ENCODE measurements at places on chromosomes 16 and 17.

- DNase-seq = no peak
Observed at GRCh38 chr17:43891851-43892646, 15.3 kb downstream of the MPP2 start.

DNA sequence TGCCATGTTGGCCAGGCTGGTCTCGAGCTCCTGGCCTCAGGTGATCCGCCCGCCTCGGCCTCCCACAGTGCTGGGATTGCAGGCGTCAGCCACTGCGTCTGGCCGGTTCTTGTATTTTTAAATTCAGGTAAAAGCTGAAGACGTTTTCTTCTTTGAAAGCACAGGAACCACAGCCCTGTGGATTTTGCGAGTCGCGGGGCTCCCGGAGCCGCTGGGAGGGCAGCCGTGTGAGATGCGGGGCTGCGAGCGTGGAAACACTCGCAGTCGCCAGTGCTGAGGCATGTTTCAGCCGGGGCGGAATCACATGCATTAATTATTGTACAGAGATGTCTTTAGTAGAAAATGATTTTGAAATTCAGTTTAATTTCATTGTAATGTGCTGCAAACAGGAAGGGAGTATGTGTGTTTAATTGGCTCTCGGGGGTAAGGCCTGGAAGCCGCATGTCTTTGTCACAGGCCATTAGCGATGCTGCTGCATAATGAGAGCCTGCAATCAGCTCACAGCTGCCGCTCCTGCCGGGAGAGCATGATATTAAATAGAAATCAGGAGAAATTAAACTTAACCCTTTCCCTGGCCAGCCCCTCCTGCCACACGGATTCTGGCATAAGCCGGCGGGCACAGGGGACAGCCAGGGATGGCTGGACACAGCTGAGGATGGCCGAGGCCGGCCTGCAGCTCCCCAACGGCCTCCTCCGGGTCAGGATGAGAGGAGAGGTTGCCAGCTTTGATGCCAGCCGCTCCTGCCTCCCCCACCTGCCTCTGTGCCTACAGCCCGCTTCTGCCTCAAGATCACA, 35.4 kb upstream of the CDH15 start:
- no peak for DNase-seq

DNA sequence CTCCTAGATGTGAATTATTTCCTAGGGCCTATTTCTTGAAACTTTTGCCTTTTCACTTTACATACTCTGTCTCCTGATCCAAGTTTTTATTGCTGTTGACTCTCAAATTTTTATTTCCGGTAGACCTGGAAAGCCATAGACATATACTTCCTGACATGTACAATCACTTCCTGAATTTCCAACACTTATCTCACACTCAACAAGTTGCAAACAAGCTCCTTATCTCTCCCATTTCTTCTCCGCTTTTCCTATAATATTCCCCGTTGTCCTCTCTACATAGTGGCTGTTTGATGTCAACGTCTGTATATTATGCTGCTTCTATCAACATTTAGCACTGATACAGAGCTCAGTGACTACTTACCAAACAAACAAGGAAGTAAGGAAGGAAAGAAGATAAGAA, 59.3 kb downstream of the IKZF3 start:
- DNase-seq = no peak

- DNase-seq = peak; percentile 26
Observed at GRCh38 chr17:3828151-3828851, 17.7 kb downstream of the NCBP3 start.
